Kidney epithelial cell (primary cell): ENCODE measurements at places on chromosomes 11 and 22. TPM values are rescaled to one million over a fixed set of nuclear protein-coding genes. Genes with fewer than 3 reads are reported as not detected.

Gene OR51V1
- not detected in 2 replicates for total RNA-seq

Gene OR2D2
- 0.38 TPM in 1 of 2 replicates, not detected in the other for total RNA-seq

Gene ARHGAP8
- 22.6 and 22.9 TPM in 2 replicates for total RNA-seq

DNA sequence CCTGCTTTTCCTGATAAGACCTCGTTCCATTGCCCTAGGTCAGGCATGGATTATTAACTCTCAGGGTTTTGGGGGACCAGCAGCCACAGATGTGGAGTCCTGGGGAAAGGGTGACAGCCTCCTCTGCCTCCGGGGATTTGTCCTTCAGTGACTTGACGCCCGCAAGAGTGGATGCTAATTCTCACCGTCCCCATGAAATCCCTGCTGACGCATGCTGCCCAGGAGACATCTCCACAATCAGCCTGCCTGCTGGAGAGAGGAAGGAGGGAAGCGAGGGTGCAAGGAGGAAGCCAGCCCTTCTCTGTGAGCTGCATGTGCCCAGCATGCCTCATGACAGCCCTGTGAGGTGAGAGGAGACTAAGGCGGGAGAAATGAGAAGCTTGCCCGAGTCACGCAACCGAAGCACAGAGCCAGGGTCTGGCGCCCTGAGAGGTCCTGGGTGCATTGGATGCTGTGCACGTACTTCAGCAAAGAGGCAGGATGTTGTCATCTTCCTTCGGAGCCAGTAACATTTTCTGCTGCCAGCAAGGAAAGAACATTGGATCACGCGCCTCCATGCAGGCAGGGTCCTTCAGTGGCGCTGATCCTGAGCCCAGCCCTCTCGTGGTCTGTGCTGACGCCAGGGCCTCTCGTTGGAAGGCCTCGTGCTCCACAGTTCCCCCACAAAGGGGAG is 27.3 kb upstream of the KRTAP5-6 start:
- no peak for DNase-seq

- DNase-seq = no peak
These were observed 406.5 kb upstream of the SYN3 start for GRCh38 chr22:33464698-33465097.

- DNase-seq = no peak
These were observed 621.3 kb downstream of the ETS1 start for GRCh38 chr11:127965939-127966668.

- DNase-seq = no peak
These were observed 21.6 kb upstream of the EP300 start for GRCh38 chr22:41070665-41071331.
